ENCODE measurements at places on chromosomes 6 and 20. TPM values are rescaled to one million over a fixed set of nuclear protein-coding genes. Genes with fewer than 3 reads are reported as not detected.

The TFAP2A gene
- total RNA-seq, result 77.2 TPM

The TPX2 gene
- total RNA-seq, result 108 TPM

DNA sequence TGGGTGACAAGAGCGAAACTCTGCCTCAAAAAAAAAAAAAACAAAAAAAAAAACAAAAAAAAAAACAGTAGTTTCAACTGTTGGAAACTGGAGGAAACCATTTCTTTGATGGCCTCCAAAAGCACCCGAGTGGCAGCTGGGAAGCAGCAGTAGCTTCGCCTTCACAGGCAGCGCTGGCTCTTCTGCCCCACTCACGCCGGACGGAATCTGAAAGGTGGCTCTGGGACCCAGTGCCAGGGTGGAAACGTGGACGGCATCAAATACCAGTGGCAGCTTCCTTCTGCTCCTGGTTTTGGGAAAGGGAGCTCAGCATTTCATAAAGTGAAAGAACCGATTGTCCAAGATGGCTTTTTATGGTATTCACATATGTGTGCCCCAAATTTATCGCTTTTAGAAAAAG is 159.4 kb downstream of the SMOC2 start:
- DNase-seq, result no peak
- H3K27me3 ChIP-seq, result no peaks in the 10 kb centered on the region

- H3K4me1 ChIP-seq, result peaks cover 8% of the 10 kb centered on the region
- no peak overlapping the region for H3K27ac ChIP-seq
- no peak for DNase-seq
- H3K36me3 ChIP-seq, result peaks cover 6% of the 10 kb centered on the region
Measured at GRCh38 chr6:38481851-38482250, 157.9 kb downstream of the BTBD9 start.

- peaks cover 72% of the 10 kb centered on the region for H3K4me1 ChIP-seq
- H3K36me3 ChIP-seq, result peaks cover 88% of the 10 kb centered on the region
- H3K27me3 ChIP-seq, result peaks cover 5% of the 10 kb centered on the region
- no peak overlapping the region for H3K4me3 ChIP-seq
- no peak overlapping the region for H3K27ac ChIP-seq
Measured at GRCh38 chr6:75188221-75188925, 17.5 kb downstream of the COL12A1 start.

DNA sequence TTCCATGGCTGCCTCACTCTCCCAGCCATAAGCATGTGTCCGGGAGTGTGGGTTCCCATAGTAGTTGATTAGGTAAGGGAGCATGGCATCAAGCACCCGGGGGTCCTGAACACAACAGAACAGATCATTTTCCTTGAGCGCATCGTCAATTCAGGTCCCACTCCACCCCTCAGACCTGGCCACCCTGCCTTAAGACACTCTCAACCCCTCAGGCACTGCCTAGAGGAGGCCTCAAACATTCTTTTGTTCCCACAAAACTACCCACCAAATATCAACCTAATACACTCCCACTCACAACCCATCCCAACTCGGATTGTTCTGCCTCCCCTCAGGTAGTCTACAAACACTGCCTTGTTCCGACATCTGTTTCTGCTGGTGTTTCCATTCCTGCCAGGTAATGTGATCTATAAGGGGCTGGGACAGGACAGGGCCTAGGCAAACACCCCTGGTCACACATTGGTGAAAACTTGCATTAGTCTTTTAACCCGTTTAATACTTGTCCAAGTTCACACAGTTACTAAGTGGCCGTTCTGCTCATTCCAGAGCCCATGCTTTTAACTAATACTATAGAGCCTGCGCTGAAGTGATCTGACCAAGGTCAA is 1.4 kb downstream of the NFS1 start:
- peaks cover 29% of the 10 kb centered on the region for H3K27me3 ChIP-seq
- H3K4me1 ChIP-seq, result peaks cover 48% of the 10 kb centered on the region
- peak overlapping the region; percentile 92 for H3K4me3 ChIP-seq
- no peak for DNase-seq
- H3K27ac ChIP-seq, result peak overlapping the region; percentile 84

DNA sequence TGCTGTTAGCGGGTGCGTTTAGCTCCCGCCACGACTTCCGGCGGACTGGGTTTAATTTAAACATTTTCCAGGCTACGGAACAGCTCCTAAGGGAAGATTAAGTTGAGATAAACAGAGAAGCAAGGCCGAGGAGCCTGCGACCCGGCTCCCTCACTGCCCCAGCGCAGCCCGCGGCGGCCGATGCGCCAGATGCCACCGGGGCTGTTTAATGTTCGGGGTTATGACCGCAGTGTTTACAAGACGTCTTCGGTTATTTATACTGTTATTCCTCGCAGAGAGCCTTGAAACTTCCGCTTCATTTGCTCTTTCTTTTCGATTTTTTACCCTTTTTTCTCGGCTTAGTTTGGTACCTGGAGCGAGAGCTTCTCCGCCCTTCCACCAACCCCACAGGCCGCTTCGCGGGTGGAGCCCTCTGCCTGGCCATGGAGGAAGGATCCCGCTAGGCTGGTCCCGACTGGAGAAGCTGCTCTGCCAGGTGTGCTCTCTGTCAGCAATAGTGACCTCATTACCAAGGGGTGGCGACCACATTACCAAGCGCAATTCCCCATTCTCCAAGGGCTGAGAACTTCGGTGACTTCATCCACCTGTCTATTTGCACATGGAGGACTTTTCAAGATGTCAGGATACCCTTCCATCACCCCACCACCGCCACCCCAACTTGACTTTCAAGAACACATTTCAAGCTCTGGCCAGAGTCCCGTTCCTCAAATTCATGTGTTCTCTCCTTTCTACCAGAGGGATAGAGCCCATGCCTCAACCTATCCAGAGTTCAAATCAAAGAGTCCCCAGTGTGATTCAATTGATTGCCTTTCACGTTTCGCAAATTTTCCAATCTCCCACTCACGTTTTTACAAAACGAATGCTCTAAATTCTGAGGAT is 4.1 kb downstream of the TCF21 start:
- DNase-seq, result no peak
- no peak overlapping the region for H3K27ac ChIP-seq
- H3K4me1 ChIP-seq, result peaks cover 33% of the 10 kb centered on the region
- H3K27me3 ChIP-seq, result peaks cover 73% of the 10 kb centered on the region
- no peak overlapping the region for H3K4me3 ChIP-seq
